ENCODE measurements at places on chromosomes 16 and 17. TPM values are rescaled to one million over a fixed set of nuclear protein-coding genes. Genes with fewer than 3 reads are reported as not detected.

DNA sequence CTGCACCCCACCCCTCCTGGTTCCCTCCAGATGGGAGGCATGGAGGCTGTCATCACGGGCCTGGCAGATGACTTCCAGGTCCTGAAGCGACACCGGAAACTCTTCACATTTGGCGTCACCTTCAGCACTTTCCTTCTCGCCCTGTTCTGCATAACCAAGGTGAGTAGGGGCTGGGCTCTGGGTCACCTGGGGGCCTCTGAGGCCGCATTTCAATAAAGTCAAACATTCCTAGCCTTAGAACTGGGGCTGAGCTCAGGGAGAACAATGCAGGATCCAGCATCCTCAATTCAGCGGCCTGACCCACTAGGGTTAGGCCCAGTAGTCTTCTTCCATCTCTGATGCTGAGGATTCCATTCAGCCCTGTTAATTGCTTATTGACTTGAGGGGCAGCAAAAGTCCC is 42.1 kb downstream of the SLC6A2 start:
- DNase-seq: no peak

DNA sequence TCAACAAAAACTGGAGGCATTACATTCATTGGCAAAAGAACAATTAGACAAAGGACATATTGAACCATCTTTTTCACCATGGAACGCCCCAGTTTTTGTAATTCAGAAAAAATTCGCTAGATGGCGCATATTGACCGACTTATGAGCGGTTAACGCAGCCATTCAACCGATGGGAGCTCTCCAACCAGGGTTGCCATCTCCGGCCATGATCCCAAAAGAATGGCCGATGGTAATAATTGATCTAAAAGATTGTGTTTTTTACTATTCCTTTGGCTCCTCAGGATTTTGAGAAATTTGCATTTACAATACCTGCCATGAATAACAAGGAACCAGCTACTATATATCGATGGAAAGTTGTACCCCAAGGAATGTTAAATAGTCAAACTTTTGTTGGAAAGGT is 21.4 kb downstream of the ALOX15B start:
- peak; percentile 26 for DNase-seq

GRCh38 chr16:20830372-20830771 is 24.0 kb downstream of the REXO5 start:
- DNase-seq: no peak

- no peak for DNase-seq
Measured at GRCh38 chr16:75943705-75944514, 217.6 kb upstream of the CPHXL start.

Gene PRAC1
- total RNA-seq: not detected

DNA sequence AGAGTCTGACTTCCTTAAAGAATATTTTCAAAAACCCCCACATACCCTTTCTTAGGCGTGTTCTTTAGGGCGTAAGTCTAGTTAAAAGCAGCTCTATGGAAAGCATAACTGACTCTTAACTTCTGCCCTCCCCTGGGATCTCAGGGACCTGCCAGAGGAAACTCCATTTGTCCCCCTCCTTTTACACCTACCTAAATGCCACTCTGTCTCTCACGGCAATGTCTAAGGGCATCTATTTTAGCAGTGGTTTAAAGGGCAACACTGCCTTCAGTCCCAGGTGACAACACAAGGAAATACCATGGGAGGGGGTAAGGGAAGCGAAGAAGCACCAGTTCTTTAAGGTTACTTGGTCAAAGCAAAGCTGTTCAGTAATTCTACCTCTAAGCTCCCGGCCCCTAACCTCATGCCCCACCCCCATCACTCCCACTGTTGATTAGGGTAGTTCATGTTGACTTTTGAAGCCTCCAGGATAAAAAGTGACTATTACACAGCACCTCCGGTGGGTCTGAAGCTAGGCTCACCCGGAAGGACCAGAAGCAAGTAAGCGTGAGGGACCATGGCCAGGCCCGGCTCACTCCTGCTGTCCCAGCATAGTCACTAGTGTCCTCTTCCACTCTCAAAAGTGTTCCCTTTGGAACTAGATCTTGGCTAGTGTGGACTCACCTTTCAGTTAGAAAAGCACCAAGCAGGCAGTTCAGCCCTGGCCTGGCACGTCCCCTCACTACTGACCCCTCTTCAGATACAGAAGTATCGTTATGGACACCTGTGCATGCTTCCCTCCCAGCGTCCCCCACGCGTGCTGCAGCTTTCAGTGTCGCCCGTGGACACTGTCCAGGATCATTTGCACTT is 47.1 kb downstream of the CYTH1 start:
- DNase-seq: no peak

DNA sequence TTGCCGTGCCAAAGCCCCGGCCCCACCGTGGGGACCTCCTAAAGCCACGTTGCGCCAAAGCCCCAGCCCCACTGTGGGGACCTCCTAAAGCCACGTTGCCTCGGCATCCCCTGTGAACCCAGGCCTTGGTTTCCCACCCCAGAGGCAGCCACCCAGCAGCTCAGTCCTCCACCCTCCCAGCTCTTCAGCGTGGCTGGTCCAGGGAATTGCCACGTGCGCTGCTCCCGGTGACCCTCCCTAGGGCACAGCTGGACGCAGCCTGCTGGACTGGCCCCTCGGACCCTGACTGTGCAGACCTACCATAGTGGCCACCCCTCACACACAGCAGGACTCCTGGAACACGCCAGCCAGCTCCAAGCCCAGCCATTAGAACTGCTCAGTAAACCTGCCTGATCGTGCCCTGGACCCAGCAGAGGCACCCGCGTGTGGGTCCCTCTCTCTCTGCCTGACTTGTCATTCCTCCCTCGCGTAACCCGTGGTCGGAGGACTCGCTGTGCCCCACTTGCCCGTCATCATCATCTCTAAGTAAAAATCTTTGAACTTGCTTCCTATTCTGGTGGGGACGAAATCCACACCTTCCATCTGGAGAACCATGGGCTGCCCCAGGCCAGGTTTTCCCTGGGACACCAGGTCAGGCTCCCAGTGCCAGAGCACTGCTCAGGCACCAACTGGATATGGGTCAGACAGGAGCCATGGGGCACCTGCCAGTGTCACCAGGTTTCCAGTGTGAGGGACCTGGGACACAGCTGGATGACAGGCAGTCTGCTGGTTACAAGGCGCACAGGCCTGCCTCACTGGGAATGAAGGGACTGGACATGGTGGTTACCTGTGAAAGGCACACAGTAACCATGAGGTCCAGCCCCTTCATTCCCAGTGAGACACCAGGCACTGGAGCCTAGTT is 5.6 kb downstream of the CIAO3 start:
- DNase-seq: no peak

Gene CENPN
- total RNA-seq: 14.4 TPM

DNA sequence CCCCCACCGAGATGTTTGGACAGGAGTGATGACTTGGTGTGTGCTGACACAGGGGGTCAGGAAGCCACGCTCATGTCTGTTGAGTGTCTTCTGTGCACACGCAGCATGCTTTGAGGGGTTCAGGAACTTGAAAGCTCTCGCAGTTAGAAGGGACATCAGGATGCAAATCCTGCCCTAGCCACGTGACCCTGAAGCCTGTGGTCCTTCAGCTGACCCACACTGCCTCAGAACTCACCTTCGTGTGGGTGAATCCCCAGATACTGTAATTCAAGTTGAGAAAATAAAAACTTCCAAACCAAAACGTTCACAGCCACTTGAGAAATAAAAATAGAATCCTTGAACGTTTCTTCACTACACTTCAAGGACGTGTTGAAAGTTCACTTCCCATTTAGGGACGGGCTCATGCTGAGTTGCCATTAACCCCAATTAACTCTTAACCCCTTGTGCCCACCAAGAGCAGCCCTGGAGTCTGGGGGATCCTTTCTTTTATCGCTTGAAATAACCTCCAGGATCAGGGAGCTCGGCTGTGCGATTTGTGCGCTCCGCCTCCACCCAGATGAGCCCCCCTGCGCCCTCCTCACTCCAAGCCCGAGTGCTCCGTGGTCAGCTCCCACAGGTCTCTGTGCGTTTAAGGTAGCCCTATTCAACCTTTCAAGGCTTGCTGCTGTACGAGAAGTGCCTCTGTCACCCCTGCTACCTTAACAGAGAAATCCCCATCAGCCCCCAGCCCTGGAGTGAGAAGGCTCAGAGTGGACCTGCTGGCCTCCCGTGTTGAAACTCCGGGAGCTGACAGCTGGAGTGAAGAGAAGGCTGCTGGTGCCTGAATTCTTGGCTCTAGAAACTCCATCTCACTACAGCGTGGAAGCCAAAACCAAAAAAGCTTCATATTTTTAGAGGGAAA is 36.2 kb upstream of the NAT9 start:
- no peak for DNase-seq

- DNase-seq: no peak
Measured at GRCh38 chr16:85582229-85582991, 30.7 kb upstream of the GSE1 start.

DNA sequence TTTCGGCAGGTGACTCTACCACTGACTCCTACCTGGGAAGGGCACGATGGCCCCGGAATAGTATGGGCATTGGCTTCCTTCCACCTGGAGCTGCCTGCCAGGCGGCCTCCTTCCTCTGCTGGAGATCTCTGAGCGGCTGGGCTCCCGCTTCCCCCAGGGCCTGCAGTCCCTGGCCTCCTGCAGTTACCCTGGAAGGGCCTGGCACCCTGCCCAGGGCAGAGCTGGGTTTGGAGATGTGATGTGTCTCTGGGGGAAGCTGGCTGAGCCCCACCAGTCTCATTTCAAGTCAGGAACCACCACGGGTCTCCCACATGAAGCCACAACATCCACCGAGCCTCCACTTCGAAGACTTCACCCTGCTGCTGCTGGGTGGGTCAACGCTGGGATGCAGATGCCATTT is 97.9 kb downstream of the IRF8 start:
- no peak for DNase-seq

DNA sequence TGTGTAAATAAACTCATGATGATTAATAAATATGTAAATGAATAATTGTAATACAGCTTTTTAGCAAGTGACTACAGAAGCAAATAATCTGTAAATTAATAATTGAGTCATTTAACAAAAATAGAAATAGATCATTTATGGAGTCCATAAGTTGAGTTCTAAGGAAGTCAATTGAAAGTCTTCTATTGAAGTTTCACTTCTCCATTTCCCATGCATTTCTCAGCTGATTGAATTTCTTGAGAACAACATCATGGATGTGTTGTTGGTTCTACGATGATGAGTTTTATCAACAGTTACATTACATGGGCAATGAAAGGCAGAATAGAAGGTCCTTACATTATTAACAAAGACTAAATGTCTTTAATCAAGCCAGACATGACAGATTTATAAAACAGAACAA is 290.4 kb downstream of the MAP2K6 start:
- no peak for DNase-seq

Gene TMEM95
- not detected for total RNA-seq

Gene NPTX1
- total RNA-seq: 0.30 TPM

- no peak for DNase-seq
Measured at GRCh38 chr17:47738178-47738577, 5.1 kb downstream of the TBX21 start.

Gene NGFR
- 11.2 TPM for total RNA-seq

Gene CACNG5
- not detected for total RNA-seq

Gene VASN
- 20.6 TPM for total RNA-seq

DNA sequence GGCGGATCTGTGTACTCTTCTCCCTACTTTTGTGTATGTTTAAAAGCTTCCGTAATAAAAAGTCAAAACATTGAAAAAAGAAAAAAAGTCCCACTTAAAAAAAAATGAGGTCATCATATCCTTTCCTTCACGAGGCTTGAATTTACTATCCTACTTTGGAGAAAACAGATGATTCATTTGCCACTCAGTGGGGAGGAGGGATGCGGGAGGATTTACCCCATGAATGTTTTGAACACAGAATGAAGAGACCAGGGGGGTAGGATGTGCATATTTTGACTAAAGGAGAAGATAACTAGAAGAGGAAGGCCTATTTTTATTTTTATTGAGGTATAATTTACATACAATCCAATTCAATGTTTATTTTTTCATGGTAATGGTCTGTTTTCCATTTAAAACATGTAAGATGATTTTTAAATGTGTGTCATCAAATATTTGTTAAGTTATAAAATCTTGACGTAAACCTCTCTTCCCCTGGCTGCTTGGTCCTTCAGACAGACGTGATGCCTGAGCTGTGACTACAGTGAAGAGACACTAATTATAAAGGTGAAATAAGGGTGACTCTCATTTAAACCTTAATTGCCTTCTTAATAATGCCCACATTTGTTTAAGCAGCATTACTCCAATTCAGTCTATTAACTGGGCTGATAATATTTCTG is 135.4 kb upstream of the AXIN2 start:
- DNase-seq: peak; percentile 54

Gene SLFN12L
- total RNA-seq: 1.6 TPM

DNA sequence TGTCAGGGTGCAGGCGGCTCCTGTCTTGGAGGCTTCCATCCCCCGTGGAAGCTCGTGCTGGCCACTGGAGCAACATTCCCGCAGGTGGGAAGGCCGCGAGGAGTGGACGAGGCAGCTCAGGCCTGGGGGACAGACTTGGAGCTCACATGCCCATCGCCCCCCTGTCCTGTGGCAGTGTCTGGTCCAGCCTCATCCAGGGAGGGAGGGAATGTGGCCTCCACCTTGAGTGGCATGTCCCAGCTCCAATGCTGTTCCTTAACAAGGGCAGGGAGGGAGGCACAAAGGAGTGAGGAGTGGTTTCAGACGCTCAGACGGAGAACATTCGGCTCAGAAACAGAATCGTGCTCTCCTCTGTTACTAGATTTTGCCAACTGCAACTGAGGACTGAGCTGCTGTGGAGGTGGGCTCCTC is 159.4 kb upstream of the CHMP6 start:
- peak; percentile 60 for DNase-seq

DNA sequence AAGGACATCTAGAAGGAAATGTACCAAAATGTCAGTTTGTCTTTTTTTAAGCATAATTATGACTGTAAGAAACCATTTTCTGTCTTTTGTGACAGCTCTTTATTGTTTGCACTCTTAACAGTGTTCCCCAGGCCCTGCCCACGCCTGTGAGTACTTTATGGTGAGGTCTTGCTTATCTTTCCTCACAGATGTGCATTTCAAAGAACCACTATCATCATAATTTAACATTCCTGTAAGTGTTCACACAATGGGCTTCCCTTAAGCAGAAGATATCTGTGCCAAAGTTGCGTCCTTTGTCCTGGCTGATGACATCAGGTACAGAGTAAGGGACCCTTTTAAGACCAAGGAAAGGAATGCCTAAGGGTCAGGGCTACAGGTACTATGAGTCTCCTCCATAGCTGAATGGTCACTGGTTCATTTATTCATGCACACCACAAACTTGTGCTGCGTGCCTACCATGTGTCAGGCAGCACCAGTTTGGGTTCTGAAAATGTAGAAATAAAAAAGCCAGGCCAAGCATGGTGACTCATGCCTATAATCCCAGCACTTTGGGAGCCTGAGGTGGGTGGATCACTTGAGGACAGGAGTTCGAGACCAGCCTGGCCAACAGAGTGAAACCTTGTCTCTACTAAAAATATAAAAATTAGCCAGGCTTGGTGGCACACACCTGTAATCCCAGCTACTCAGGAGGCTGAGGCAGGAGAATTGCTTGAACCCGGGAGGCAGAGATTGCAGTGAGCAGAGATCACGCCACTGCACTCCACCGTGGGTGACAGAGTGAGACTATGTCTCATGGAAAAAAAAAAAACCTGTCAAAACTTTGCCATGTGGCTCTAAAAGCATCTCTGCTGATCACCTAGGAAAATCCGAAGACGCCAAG is 55.4 kb upstream of the NLK start:
- DNase-seq: no peak
